AG09309 (cell line): ENCODE measurements at places on chromosomes 16 and 17.

DNA sequence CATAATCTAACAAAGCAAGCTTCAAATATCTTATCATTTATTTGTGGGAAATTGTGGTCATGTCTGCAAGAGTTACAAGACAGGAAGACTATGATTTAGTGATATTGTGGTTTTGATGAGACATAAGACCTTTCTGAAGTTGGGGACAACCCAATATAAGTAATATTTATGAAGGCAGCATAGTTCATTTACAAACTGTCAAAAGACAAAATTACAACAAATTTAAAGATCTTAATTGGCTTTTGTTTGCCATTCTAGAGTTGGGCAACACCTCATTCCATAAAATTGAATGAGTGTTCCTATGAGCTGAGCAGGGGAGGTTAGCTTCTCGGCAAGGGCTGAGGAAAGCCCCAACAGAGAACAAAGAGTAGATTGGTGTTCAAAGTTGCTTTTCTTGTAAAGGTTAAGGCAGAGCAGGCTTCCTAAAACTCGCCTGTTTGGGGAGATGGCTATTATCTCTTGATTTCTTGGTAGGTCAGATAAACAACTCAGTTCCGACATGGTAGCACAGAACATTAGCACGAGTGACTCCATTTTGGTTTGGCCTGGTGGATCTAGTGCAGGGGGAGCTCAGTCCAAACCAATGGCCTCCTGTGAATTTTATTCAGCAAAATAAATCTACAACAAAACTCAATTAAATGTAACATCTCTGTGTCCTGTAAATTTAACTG lies 10.9 kb upstream of the MMD start:
- no peak for DNase-seq

GRCh38 chr17:39205112-39205526 lies 5.0 kb downstream of the RPL19 start:
- DNase-seq: no peak

DNA sequence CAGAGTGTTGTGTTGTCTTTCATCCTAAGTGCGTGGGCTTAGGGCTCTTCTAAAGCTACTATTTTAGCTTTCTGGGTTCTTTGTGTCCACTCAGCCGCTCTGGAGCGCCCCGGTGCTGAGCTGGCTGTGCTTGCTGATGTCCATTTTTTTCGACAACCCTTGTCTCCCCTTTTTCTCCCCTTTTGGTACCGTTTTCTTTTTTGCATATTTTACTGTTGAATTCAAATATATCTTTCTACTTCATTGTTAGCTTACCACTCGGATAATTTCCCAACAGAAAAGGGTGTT lies 1.2 kb downstream of the SRRM2 start:
- no peak for DNase-seq

DNA sequence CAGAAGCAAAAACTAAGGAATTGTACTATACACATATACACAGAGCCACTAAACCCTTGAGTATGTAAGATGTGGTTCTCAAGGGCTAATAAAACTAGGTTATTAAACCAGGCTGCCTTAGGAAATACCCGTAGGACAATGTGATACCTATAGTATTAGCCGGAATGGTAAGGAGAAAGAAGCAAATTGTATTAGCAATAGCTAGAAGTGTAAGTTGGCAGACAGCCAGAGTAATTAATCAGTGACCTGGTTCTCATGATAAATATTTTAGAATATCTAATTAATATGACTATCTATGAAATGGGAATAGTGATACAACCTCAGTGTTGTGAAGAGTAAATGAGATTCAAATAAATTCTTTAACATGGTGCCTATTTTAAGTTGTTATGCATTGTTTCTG lies 18.6 kb downstream of the GDPD1 start:
- DNase-seq: no peak

DNA sequence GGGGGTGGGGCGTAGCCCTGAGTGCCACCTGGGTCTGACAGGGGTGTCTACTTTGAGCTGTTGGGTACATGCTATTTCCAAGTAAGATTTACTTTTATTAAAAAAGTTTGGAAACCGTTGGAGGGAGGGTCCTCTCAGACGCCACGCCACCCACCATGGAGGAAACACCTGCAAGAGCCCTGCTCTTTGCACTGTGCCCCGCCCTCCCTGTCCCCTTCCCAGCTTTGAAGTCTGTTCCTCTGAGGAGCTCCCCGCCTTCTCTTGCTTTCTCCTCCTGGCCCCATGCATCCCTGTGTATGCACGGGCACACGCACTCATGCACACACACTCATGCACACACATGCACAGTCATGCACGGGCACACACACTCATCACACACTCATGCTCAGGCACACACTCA lies 15.5 kb downstream of the ADGRG1 start:
- no peak for DNase-seq

DNA sequence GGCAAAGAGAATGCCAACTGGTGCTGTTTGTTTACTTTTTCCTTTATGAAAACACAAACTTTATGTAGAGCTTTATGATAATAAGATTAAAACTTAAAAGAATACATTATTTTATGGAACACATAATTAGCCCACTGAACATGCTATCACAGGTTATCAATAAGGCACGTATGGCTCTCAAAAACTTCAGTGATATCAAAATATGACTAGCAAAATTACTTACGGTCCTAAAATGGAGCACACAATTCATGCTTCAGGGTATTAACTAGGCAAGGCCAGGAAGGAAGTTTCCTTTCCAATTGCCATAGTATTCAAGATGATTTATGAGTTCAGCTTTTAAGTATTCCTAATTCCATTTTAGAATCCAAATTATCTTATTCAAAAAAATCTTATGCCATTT lies 3.6 kb downstream of the RNF43 start:
- DNase-seq: no peak

GRCh38 chr17:9266031-9266680 lies 244.8 kb downstream of the NTN1 start:
- no peak for DNase-seq

DNA sequence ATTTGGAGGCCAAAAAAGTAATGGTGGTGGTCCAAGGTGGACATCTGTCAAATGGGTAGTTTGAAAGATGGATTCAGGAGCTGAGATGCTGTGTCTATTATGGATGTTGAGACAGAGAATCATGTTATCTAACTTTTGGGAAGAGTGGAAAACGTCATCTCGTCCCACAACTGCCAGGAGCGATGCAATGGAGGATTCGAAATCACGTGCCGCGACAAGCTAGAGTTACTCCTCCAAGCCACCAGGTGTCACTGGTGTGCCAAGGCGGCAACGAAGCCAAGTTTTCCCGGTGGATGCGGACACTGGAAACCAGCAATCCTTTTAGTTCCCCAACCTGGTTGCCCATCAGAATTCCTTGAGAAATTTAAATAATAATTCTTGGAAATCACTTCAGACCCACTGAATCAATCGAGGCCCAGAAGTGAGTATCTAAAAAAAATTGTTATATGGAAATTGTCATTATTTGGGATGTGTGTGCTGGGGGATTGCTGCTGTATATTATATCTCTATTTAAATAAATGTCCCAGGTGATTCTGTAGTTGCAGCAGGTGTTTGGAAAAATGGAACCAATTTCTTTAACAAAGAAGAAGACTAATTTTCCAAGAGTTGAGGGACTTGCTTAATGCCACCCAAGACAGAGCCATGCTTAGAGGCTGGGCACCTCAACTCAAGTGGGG lies 206.1 kb downstream of the HAPSTR1 start:
- DNase-seq: no peak

DNA sequence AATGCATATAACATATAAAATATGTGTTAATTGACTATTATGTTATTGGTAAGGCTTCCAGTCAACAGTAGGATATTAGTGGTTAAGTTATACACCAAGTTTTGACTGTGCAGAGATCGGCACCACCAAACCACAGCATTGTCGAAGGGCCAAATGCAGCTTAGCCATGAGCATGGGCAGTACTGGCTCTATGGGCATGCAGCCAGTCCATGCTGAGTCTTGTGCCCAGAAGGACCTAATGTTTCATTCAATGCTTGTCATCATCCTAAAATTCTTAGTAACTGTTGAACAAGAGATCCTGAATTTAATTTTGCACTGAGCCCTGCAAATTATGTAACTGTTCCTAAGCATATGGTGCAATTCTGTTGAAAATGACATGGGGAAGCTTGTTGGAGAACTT lies 233.4 kb upstream of the HS3ST3A1 start:
- no peak for DNase-seq

DNA sequence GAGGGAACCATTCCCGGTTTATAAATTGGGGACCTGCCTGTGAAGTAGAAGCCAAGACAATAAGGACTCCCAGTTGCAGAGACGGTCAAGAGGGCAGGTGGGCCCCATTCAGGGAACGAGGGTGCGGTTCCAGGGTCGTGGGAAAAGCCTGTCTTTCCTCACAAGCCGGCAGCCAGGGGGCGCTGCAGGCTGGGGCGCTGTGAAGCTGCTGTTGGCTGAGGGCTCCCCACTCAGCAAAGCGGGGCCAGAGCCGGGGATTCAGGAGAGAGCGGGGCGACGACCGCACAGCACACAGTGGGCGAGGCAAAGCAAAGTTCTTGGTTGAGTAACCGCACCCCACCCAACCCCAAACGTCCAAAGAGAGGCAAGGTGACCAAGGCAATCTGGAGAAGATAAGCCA lies 24.9 kb downstream of the CDRT15 start:
- no peak for DNase-seq

DNA sequence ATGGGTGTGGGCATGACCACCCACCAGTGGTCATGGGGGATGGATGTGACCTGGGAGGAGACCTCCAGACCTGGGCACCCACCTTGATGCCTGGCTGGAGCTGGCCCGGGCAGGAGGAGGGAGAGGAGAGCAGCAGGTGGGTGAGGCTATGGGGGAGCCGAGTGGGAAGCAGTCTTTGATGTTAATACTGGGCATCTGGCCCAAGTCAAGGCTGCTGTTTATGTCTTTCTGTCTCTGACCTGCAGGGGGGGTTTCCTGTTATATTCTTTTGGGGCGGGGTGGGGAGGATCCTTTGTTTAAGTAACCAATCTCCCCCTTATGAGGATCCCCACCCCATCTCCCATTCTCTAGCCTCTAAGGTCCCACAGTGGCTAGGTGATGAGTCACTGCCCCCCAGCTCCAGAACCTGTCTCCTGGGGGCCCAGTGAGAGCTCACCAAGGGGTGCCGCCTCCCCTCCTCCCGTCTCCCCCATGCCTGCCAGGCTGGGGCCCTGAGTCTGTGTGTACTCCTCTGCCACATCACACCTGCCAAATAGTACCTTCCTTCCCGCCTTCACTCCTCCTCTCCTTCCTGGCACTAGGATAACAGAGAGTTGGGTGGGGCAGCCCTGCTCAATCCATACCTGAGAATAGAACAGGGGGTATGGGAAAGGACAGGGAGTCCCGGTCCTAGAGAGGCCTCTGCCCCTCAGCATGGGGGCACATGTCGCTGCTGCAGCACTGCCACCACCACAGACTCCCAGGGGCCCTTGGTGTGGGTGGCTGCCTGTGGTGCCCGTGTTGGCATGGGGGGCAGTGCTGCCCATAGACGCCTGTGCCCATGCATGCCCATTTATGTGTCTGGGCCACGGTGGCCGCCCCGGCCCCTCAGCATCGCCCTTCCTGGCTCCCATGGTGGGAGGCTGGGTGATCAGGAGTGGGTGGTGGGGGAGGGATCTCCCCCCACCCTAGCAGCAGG lies 7.3 kb downstream of the THRA start:
- no peak for DNase-seq

- DNase-seq: no peak
Observed at GRCh38 chr17:18851201-18851600, 6.7 kb upstream of the PRPSAP2 start.

GRCh38 chr16:18783430-18784341 lies 6.4 kb downstream of the RPS15A start:
- DNase-seq: no peak

GRCh38 chr17:63441654-63442053 lies 4.5 kb downstream of the CYB561 start:
- DNase-seq: no peak

- no peak for DNase-seq
Observed at GRCh38 chr17:27323538-27324215, 29.8 kb downstream of the WSB1 start.

GRCh38 chr17:81151278-81151677 lies 14.0 kb upstream of the PVALEF start:
- no peak for DNase-seq

- DNase-seq: no peak
Observed at GRCh38 chr17:31595666-31596381, 204.3 kb downstream of the RAB11FIP4 start.

- no peak for DNase-seq
Observed at GRCh38 chr17:28493460-28493859, 12.7 kb upstream of the FOXN1 start.

DNA sequence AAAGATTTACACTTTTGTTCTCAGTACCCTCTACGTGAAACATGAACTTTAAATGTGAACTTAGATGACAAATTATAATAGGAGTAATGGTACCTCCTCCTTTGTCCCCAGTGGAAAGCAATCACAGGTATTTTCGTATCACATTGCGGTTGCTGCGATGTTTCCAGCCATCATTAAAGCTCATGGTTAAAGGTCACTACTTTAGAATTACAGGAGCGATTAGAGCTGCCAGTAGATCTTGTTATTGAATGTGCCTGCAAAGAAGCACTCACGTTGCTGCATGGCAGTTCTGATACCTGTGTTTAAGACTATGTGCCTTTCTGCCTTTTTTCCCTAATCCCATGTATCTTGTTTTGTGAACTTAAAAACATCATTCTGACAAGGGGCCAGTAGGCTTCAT lies 301.0 kb downstream of the CPPED1 start:
- no peak for DNase-seq

- peak; percentile 42 for DNase-seq
Observed at GRCh38 chr16:86227801-86228200, 282.5 kb upstream of the FOXF1 start.

DNA sequence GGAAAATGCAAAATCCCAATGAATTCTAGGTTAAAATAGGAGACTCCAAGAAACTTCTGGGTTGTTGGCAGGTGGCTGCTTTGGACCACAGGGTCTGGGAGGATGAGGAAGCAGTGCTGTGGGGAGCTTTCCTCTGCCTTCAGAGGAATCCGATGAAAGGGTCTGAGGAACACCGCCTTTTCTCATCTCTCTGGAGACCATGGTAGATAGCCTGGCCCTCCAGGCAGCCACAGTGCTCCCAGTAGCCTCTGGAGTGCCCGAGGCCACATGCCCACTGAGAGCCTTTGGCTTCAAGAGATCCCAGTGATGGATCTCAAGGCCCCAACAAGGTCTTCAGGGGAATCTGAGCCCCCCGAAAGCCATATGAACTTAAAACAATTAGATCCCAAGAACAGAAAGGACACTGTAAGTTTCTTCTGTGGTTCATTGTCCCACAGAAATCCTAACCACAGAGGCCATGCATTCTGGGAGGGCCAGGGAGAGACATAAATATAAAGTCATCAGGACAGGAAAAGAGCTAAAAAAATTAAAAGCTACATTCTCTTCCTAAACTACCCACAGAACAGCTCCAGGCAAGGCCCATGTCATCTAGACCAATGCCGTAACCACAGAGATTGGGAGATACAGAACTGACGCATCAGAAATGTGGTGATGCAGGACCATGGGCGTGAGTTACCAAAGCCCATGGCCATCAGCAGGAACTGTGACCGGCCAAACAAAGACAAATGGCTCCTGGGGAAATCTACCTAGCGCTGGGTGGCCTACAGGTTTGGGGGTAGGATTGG lies 24.3 kb downstream of the TK2 start:
- DNase-seq: peak; percentile 63

GRCh38 chr17:3004150-3004801 lies 59.1 kb downstream of the OR1D5 start:
- peak; percentile 71 for DNase-seq

GRCh38 chr16:70647441-70648359 lies 1.3 kb downstream of the IL34 start:
- no peak for DNase-seq
